Peyer's patch (tissue), 4 donors: ENCODE measurements at places on chromosomes 11 and 22.

- DNase-seq: no peak
- H3K27me3 ChIP-seq: no peaks in the 10 kb centered on the region
- H3K27ac ChIP-seq: no peak overlapping the region
- no peaks in the 10 kb centered on the region for H3K36me3 ChIP-seq
- H3K4me3 ChIP-seq: no peak overlapping the region
- H3K4me1 ChIP-seq: no peaks in the 10 kb centered on the region
Observed at GRCh38 chr11:77865805-77866204, 44.9 kb downstream of the AAMDC start.

DNA sequence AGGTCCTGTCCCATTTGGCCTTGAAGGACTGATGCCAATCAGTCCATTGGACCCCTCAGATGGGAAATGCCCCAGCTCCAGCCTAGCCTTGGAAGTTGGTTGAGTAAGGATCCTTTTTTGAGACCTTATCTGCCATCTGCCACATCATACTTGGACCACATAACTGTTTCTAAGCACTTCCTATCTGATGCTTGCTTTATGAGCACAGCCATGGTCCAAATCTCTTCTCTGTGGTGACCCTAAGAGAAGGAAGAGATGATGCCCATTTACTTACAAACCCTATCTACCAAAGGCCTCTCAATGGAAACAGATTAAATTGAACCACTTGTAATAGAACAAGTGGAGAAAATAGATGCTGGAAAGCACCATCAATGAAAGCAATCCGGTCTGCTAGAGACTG, 53.8 kb upstream of the TTC12 start:
- H3K4me1 ChIP-seq: no peaks in the 10 kb centered on the region
- H3K36me3 ChIP-seq: no peaks in the 10 kb centered on the region
- no peak for DNase-seq
- no peaks in the 10 kb centered on the region for H3K27me3 ChIP-seq
- H3K4me3 ChIP-seq: no peak overlapping the region
- H3K27ac ChIP-seq: no peak overlapping the region

DNA sequence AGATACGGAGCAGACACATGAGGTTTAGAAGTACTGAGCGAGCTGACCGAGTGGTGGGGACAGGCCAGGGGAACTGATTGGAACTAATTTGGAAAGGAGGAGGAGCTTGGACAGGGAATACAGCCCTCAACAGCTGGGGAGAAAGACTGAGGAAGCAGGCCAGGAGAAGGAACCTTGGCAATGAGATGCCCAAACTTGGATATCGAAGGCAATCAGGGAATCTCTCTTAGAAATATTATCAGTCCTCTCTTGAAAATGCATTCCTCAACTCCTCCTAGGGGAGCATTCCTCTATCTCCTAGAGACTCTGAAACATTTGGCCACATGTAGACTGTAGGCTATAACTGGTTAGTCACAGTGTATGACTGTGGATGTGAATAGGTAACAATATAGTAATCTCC, 284.6 kb downstream of the GUCY1A2 start:
- no peaks in the 10 kb centered on the region for H3K4me1 ChIP-seq
- no peak overlapping the region for H3K27ac ChIP-seq
- H3K36me3 ChIP-seq: no peaks in the 10 kb centered on the region
- DNase-seq: no peak

DNA sequence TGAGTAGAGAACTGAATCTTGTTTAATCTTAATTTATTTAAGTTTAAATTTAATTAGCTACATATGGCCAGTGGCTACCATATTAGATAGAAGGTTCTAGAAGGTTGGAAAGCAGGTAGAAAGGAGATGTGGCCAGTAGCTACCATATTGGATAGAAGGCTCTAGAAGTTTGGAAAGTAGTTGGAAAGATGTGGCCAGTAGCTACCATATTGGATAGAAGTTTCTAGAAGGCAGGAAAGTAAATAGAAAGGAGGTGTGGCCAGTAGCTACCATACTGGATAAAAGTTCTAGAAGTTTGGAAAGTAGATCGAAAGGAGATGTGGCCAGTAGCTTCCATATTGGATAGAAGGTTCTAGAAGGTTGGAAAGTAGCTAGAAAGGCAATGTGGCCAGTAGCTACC, 2.2 kb downstream of the CRYBA4 start:
- H3K27ac ChIP-seq: no peak overlapping the region
- H3K4me1 ChIP-seq: no peaks in the 10 kb centered on the region
- H3K36me3 ChIP-seq: no peaks in the 10 kb centered on the region
- DNase-seq: no peak
